Mononuclear cell (primary cell): ENCODE measurements at places on chromosomes 13 and 19. TPM values are rescaled to one million over a fixed set of nuclear protein-coding genes. Genes with fewer than 3 reads are reported as not detected.

The B3GNT8 gene
- total RNA-seq, result 0.42 TPM

The C19orf85 gene
- not detected for total RNA-seq

The CEBPA gene
- total RNA-seq, result 19.8 TPM

The MAB21L1 gene
- not detected for total RNA-seq

The SHISA7 gene
- not detected for total RNA-seq

The TTC9B gene
- 0.10 TPM for total RNA-seq

The ZNF177 gene
- total RNA-seq, result 0.10 TPM

The GPR12 gene
- total RNA-seq, result not detected

The KLK8 gene
- not detected for total RNA-seq

The IFNL1 gene
- not detected for total RNA-seq

The CLEC4M gene
- total RNA-seq, result not detected

The ZNF813 gene
- total RNA-seq, result 4.4 TPM

The DCUN1D2 gene
- 6.2 TPM for total RNA-seq

The ZFP28 gene
- 1.7 TPM for total RNA-seq

The ZNF8 gene
- 13.4 TPM for total RNA-seq

The NKG7 gene
- total RNA-seq, result 119 TPM

The ZNF414 gene
- total RNA-seq, result 5.6 TPM

The SGCG gene
- total RNA-seq, result not detected

The ZNF497 gene
- total RNA-seq, result 0.31 TPM

The ACTMAP gene
- total RNA-seq, result 0.52 TPM

The KLK4 gene
- 0.21 TPM for total RNA-seq

The SKA3 gene
- total RNA-seq, result 19.7 TPM

The TMPRSS9 gene
- total RNA-seq, result 0.10 TPM

The COMP gene
- not detected for total RNA-seq

The LRRC63 gene
- total RNA-seq, result 0.21 TPM

The TMEM221 gene
- total RNA-seq, result not detected

The TMEM59L gene
- not detected for total RNA-seq

The VSTM2B gene
- total RNA-seq, result not detected

The C2CD4C gene
- total RNA-seq, result not detected

The TBXA2R gene
- total RNA-seq, result 1.8 TPM

The DAND5 gene
- total RNA-seq, result not detected

The ZNF730 gene
- 0.21 TPM for total RNA-seq

The LGALS7B gene
- total RNA-seq, result not detected

The GNA15 gene
- 48.3 TPM for total RNA-seq

The LRCH1 gene
- total RNA-seq, result 9.8 TPM

The CEACAM21 gene
- total RNA-seq, result 3.9 TPM

The KLHL1 gene
- not detected for total RNA-seq

The STARD13 gene
- total RNA-seq, result 0.84 TPM

The ADGRE3 gene
- 0.63 TPM for total RNA-seq

The MISP gene
- total RNA-seq, result not detected

The MYH14 gene
- not detected for total RNA-seq

The WDR88 gene
- total RNA-seq, result not detected

The PTH2 gene
- total RNA-seq, result not detected

The TNFSF9 gene
- total RNA-seq, result 10.5 TPM

The IER2 gene
- 222 TPM for total RNA-seq

The ZNF441 gene
- 7.0 TPM for total RNA-seq

The ADGRE1 gene
- total RNA-seq, result 15.4 TPM

The NLRP4 gene
- not detected for total RNA-seq

The TSKS gene
- total RNA-seq, result 0.31 TPM

The ZNF737 gene
- 34.0 TPM for total RNA-seq

The GPR183 gene
- 991 TPM for total RNA-seq

The ELAVL3 gene
- total RNA-seq, result not detected

The FPR2 gene
- total RNA-seq, result 7.5 TPM

The ZNF776 gene
- total RNA-seq, result 36.6 TPM
